ENCODE measurements at places on chromosomes 16 and 17. TPM values are rescaled to one million over a fixed set of nuclear protein-coding genes. Genes with fewer than 3 reads are reported as not detected.

The ITGB3 gene
- polyA plus RNA-seq, result 5.7 TPM

The CDH11 gene
- polyA plus RNA-seq, result 32.7 TPM

The BCO1 gene
- polyA plus RNA-seq, result 0.06 TPM

The FBXW10 gene
- 0.35 TPM for polyA plus RNA-seq

The NPIPB8 gene
- not detected for polyA plus RNA-seq

DNA sequence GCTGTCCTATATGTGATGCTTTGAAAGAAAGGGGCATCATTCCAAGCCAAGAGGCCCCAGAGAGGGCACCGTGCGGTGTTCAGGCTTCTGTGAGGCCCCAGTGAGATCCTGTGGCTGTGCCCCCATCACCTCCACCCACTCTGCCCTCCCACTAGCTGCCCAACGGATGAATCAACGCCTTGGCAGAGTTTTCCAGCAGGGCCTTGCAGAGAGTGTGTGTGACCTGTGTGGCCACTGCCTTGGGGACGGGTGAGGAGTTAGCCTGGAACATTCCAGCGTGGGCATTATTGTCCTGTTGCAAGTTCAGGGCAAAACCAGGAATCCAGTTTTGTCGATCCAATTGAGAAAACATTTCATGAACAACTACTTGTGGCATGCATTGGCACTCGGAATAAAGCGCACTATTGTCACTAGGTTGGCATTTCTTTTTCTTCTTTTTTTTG, 53.7 kb downstream of the SF3B3 start:
- no peak overlapping the region for H3K4me3 ChIP-seq
- H3K36me3 ChIP-seq, result peaks cover 6% of the 10 kb centered on the region
- H3K27me3 ChIP-seq, result no peaks in the 10 kb centered on the region

GRCh38 chr16:90009172-90009899, 9.9 kb downstream of the DBNDD1 start:
- no peaks in the 10 kb centered on the region for H3K36me3 ChIP-seq
- no peak overlapping the region for H3K27ac ChIP-seq
- no peaks in the 10 kb centered on the region for H3K27me3 ChIP-seq
- no peaks in the 10 kb centered on the region for H3K4me1 ChIP-seq

- H3K36me3 ChIP-seq, result no peaks in the 10 kb centered on the region
- H3K4me1 ChIP-seq, result no peaks in the 10 kb centered on the region
- no peaks in the 10 kb centered on the region for H3K27me3 ChIP-seq
- no peak overlapping the region for H3K4me3 ChIP-seq
Observed at GRCh38 chr17:77228241-77228752, 87.5 kb downstream of the SEC14L1 start.

- H3K4me1 ChIP-seq, result no peaks in the 10 kb centered on the region
- no peaks in the 10 kb centered on the region for H3K36me3 ChIP-seq
- no peak overlapping the region for H3K4me3 ChIP-seq
- H3K27me3 ChIP-seq, result no peaks in the 10 kb centered on the region
- no peak for DNase-seq
Observed at GRCh38 chr17:55661256-55661758, 61.4 kb downstream of the TMEM100 start.

- no peak overlapping the region for H3K4me3 ChIP-seq
- peaks cover 37% of the 10 kb centered on the region for H3K4me1 ChIP-seq
- H3K36me3 ChIP-seq, result peaks cover 24% of the 10 kb centered on the region
- peak overlapping the region; percentile 84 for H3K27ac ChIP-seq
- DNase-seq, result peak; percentile 61
Observed at GRCh38 chr17:35713069-35713728, 18.2 kb upstream of the RASL10B start.

DNA sequence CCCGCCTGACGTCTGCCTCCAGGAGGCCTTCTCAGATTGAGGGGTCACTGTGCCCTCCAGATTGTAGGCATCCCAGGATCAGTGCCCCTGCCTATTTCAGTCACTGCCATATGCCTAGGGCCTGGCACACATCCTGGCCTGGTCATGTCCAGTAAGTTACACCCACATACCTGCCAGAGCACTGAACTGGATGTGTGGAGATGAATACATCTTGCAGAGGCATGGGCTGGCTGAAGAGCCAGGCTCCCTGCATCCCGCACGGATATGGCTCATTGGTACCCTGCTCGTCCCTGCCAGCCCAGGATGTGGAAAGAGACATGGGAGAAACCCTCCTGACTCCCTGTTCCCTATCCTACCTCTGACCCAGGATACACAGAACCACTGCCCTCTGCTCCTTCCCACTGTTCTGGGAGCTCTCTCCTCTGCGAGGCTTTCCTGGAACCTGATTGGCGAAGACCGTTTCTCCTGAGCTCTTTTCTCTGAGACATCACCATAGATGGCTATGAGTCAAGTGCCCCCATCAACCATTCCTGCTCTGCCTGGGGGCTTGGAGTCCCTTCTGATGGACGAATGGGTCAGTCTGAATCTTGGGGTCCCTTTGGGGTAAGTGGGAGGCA, 40.0 kb upstream of the TAC4 start:
- no peaks in the 10 kb centered on the region for H3K36me3 ChIP-seq
- no peak overlapping the region for H3K4me3 ChIP-seq
- H3K27me3 ChIP-seq, result peaks cover 24% of the 10 kb centered on the region
- no peak for DNase-seq

DNA sequence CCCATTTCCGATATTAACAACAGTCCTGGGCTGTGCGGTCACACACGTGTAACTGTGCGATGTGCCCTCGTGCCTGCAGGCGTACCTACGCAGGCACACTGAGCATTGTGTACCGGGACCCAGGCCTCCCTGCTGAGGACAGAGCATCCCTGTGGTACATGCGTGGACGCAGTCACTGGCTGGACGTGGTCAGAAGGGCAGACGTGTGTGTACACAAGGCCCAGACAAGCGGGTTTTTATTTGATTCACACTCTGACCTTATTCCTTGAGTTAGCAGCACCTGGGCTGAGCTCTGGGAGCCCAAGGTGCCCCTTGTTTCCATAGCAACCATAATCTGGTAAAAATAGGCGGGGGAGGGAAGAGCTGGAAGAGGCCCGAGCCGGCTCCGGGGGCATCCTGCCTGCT, 19.5 kb downstream of the RAP1GAP2 start:
- no peaks in the 10 kb centered on the region for H3K4me1 ChIP-seq
- H3K4me3 ChIP-seq, result no peak overlapping the region
- no peak overlapping the region for H3K27ac ChIP-seq
- DNase-seq, result no peak

DNA sequence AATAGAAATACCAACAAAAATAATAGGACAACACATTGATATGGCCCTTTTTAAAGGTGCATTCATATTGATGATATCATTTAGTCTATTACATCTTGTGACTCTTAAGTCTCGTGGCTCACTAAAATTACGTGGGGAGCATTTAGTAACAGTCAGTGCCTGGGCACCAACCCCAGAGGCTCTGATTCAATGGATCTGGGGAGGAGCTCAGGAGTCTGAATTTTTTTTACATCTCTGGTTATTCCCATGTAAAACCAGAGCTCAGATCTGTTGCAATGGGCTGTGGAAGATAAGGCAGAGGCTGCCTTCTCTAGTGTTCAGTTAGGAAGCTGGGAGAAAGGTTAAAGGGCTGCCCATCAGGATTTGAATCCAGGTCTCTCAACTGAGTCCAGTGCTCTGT, 549.9 kb upstream of the CDH5 start:
- no peaks in the 10 kb centered on the region for H3K36me3 ChIP-seq
- no peak overlapping the region for H3K27ac ChIP-seq
- H3K4me1 ChIP-seq, result no peaks in the 10 kb centered on the region
- H3K27me3 ChIP-seq, result no peaks in the 10 kb centered on the region
- no peak overlapping the region for H3K4me3 ChIP-seq

- no peak for DNase-seq
- no peak overlapping the region for H3K27ac ChIP-seq
- no peak overlapping the region for H3K4me3 ChIP-seq
- H3K27me3 ChIP-seq, result no peaks in the 10 kb centered on the region
- no peaks in the 10 kb centered on the region for H3K36me3 ChIP-seq
- peaks cover under 1% of the 10 kb centered on the region for H3K4me1 ChIP-seq
Observed at GRCh38 chr17:19495828-19496528, 37.7 kb upstream of the SLC47A1 start.

GRCh38 chr16:10558746-10559641, 21.4 kb downstream of the EMP2 start:
- no peak overlapping the region for H3K4me3 ChIP-seq
- H3K4me1 ChIP-seq, result no peaks in the 10 kb centered on the region
- no peaks in the 10 kb centered on the region for H3K36me3 ChIP-seq
- H3K27me3 ChIP-seq, result no peaks in the 10 kb centered on the region
- DNase-seq, result peak; percentile 31
- H3K27ac ChIP-seq, result peak overlapping the region; percentile 94

- no peaks in the 10 kb centered on the region for H3K27me3 ChIP-seq
- H3K27ac ChIP-seq, result no peak overlapping the region
- H3K36me3 ChIP-seq, result peaks cover 1% of the 10 kb centered on the region
- H3K4me1 ChIP-seq, result no peaks in the 10 kb centered on the region
- no peak overlapping the region for H3K4me3 ChIP-seq
Observed at GRCh38 chr17:75927286-75927922, 13.4 kb downstream of the FBF1 start.

- no peak for DNase-seq
- H3K4me1 ChIP-seq, result peaks cover 2% of the 10 kb centered on the region
- no peak overlapping the region for H3K4me3 ChIP-seq
- no peak overlapping the region for H3K27ac ChIP-seq
Observed at GRCh38 chr16:16184594-16184993, 38.7 kb downstream of the ABCC6 start.

- H3K27me3 ChIP-seq, result peaks cover 2% of the 10 kb centered on the region
- no peak overlapping the region for H3K4me3 ChIP-seq
- no peaks in the 10 kb centered on the region for H3K4me1 ChIP-seq
- H3K36me3 ChIP-seq, result no peaks in the 10 kb centered on the region
- H3K27ac ChIP-seq, result no peak overlapping the region
Observed at GRCh38 chr16:55665511-55665910, 9.7 kb downstream of the SLC6A2 start.

DNA sequence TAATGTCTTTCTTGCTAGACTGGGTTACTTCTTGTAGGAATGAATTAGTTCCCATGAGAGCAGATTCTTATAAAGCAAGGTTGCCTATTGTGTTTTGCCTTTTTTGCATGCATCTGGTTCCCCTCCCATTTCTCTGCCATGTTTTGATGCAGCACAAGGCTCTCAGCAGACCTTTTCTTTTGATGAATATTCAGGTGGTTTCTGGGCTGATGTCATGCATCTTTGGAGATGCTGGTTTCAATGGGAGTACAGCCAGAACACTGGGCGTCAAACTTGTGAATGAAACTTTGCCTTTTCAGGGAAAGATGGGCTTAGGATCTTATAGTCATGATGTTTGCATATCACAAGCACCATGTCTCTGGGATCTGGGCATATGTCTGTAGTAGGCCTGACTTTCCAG, 111.7 kb upstream of the CCL2 start:
- no peaks in the 10 kb centered on the region for H3K36me3 ChIP-seq
- H3K4me1 ChIP-seq, result no peaks in the 10 kb centered on the region
- no peak overlapping the region for H3K4me3 ChIP-seq

- no peaks in the 10 kb centered on the region for H3K36me3 ChIP-seq
- H3K27ac ChIP-seq, result no peak overlapping the region
- no peak overlapping the region for H3K4me3 ChIP-seq
- no peaks in the 10 kb centered on the region for H3K27me3 ChIP-seq
Observed at GRCh38 chr17:73591296-73592078, 52.8 kb downstream of the SDK2 start.

DNA sequence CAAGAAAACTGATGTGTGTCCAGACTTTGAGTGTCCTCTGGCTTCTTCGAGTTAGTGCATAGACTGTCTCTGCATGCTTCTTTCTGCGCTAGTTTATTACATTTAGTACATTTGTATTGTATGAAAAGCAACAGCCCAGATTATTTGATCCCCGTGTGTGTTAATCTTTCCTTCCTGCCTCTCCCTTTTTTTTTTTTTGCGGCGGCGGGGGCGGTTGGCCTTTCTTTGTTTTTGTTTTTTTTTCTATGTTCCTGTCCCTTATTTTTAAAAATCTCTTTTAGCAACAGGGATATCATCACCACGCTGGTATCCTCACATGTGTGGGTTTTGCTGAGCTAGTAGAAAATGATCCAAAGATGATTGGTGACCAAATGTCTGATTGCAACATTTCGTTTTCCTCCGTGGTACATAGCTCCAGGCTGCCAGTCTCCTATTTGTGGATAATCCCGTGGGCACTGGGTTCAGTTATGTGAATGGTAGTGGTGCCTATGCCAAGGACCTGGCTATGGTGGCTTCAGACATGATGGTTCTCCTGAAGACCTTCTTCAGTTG, 9.4 kb downstream of the SCPEP1 start:
- DNase-seq, result no peak
- H3K27ac ChIP-seq, result no peak overlapping the region
- peaks cover 2% of the 10 kb centered on the region for H3K4me1 ChIP-seq

DNA sequence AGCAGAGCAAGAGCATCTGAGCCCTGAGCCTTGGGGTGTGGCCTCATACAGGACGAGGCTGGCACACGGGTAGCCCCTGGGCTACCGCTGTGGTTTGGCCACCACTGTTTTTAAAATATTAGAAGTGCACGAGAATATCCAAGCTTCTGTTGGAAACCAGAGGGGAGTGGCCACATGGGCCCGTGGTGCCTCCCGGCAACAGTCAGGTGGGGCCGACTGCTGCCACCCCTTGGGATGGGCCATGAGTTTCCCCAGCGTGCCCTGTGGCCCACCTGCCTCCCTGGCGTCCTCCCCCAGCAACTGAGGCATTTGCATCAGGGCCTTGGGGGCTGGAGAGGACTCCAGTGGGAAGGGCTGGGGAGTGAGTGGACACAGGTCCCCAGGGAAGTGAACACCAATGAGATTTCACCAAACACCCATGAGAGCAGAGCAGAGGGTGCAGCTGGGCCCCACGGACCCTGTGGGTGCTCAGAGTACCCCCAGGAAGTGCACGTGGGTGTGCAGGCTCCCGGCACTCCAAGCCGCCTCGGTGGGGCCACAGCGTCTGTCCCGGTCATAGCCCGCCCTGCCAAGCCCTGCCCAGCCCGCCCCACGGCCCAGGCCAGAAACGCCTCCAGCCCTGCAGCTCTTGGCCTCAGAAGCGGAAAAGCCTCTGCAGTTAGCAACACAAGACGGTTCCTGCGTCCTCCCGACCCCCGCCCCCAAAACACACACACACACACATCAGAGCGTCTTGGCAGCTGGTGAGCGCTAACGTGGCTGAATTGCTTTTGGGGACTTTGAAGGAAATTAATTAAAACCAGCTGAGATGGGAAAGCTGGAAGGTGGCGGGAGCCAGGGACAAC, 22.7 kb downstream of the ZNF469 start:
- no peaks in the 10 kb centered on the region for H3K27me3 ChIP-seq
- H3K36me3 ChIP-seq, result no peaks in the 10 kb centered on the region
- peaks cover 19% of the 10 kb centered on the region for H3K4me1 ChIP-seq
- peak; percentile 88 for DNase-seq
- no peak overlapping the region for H3K27ac ChIP-seq

- no peak overlapping the region for H3K27ac ChIP-seq
- H3K36me3 ChIP-seq, result no peaks in the 10 kb centered on the region
- peak; percentile 78 for DNase-seq
- no peaks in the 10 kb centered on the region for H3K27me3 ChIP-seq
Observed at GRCh38 chr17:50831471-50831928, 3.9 kb upstream of the WFIKKN2 start.

DNA sequence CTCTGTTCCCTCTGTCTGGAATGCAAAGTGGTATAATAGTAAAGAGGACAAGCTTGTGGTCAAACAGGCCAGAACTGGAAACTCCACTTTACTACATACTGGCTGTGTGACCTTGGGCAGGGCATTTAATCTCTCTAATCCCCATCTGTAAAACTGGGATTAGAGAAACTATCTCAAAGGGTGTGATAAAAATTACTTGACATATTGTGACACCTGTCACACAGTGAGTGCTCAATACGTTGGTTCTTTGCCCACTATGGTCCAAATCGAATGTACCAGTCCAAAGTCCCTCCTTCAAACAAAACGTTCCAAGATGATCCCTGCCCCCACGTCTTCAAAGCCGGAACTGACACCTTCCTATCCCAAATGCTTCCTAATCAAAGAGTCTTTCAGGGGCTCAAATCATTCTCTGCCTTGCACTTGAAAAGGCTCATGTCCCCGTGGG, 734 bp downstream of the PGAP3 start:
- H3K27me3 ChIP-seq, result no peaks in the 10 kb centered on the region
- no peaks in the 10 kb centered on the region for H3K4me1 ChIP-seq
- H3K36me3 ChIP-seq, result peaks cover 17% of the 10 kb centered on the region
- peak overlapping the region; percentile 69 for H3K4me3 ChIP-seq
- H3K27ac ChIP-seq, result peak overlapping the region; percentile 95
